CD4-positive, CD25-positive, alpha-beta regulatory T cell (primary cell): ENCODE measurements at places on chromosomes 1 and 21.

- DNase-seq: no peak
Measured at GRCh38 chr1:32398401-32398800, 4.2 kb upstream of the BSDC1 start.

DNA sequence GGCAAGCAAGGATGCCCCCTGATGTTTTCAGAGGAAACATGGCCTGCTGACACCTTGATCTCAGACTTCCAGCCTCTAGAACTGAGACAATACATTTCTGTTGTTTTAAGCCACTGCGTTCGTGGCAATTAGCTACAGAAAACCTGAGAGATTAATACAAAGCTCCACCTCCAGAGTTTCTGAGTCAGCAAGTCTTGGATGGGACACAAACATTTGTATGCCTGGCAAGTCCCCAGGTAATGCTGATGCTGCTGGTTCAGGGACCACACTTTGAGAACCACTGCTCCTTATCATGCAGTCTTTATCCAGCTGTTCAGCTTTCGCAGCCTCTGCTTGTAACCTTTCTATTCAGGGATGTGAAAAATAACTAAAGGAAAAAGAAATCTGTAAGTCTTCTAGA, 565.7 kb upstream of the PLXNA2 start:
- DNase-seq: no peak

DNA sequence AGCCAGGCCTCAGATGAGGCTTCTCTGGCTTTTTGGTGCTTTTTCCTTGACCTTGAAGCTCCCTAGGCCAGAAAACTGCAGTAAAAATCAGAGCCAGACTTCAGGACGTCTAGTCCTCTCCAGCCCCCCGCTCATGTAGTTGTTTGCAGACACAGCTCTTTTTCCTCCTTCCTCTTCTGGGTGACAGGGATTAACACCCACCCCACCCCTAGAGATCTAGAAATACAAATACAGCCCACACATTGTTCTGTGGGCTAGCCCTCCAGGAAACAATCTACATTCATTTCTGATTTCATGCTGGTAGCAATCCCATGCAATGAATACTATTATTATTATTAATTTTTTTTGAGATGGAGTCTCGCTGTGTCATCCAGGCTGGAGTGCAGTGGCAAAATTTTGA, 9.9 kb upstream of the CLSTN1 start:
- no peak for DNase-seq

GRCh38 chr1:30414086-30414850, 309.1 kb downstream of the MATN1 start:
- no peak for DNase-seq

DNA sequence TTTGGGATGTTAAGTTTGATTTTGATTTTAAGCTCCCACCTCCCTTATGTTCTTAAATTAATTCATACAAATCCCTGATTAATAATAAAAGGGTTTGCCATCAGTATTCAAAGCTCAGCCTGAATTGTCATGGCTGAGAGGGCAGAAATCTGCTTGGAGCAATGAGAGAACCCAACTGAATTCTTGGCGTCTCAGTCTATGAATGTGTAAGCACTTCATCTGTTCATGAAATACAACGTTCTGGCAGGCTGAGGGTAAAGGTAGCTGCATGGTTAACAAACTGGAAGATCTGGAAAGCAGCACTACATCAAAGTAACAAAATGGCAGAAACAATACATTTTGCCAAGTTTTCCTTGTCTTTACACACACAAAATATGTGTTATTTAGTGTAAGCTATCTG, 95.3 kb downstream of the ACBD6 start:
- no peak for DNase-seq

GRCh38 chr21:33492571-33492970, 1.1 kb upstream of the DNAJC28 start:
- no peak for DNase-seq

GRCh38 chr21:21226472-21226871, 228.3 kb downstream of the NCAM2 start:
- DNase-seq: no peak

- DNase-seq: no peak
Measured at GRCh38 chr1:15885701-15886610, 38.4 kb downstream of the SPEN start.

GRCh38 chr1:236604905-236605806, 840 bp upstream of the HEATR1 start:
- no peak for DNase-seq

GRCh38 chr1:165353731-165354671, 2.5 kb downstream of the LMX1A start:
- no peak for DNase-seq

GRCh38 chr1:33548319-33548718, 75.9 kb downstream of the ZSCAN20 start:
- no peak for DNase-seq

DNA sequence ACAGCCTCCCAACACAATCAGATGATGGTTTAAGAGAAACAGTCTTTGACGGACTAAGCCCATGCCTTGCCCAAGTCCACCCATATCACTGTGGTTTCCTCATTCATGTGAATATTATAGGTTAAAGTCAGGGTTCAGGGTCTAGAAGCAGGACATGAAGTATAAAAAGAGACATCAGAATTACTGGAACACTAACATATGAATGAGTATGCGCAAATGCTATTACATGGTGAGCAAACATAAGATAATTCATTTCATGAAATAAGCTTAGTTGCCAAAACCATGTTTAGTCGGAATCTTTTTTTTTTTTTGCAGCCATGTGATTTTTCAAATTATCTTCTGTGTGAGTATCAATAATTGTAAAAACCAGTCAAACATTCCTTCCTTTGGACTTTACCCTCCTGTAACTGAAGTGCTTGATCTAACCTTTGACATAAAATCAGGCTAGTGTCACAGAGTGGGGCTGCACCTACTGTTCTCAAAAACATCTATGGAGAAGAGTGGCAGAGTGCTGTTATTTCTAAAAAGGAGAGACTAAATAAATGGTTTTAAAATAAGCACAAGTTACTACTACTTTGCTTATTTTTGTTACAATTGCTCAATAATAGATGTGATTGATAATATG, 84.9 kb upstream of the NRIP1 start:
- DNase-seq: no peak

- no peak for DNase-seq
Measured at GRCh38 chr1:235736263-235736662, 86.7 kb upstream of the GNG4 start.

DNA sequence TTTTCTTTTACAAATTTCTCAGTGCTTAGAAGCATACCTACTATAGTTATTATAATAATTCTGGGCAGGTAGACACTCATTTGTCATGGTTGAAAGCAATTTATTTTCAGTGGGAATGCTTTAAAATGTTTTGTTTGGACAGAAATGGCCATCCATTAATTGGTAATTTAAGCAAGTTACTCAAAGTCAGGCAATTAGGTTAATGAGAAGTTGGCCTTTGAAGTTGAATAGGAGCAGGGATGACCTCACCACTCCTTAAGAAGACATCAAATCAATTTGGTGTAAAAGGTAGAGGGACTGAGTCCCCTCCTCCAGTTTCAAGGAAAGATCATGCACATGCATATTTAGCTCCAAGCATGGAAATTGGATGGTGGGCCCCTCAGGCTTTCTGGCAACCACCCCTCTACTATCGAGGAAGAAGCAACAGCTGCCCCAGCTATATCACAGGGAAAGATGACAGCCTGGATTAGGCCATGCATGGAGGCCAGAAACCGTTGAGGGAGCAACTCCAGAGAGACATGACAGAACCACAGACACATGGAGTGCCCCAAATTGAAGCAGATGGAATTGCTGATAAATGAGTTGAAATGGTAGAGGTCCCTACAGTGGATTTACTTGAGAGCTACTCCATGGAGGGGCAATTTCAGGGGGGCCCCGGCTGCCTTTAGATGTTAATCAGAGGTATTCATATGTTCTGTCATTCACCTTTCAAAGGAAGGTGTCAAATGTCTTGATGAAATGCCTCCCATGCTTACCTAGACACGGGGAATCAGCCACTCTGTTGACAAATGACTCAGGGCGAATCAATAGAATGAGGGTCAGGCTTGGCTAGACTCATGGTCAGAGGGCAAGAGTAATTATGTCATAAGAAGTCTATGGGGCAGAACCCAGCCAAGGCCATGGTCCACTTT, 26.7 kb downstream of the HLX start:
- no peak for DNase-seq

DNA sequence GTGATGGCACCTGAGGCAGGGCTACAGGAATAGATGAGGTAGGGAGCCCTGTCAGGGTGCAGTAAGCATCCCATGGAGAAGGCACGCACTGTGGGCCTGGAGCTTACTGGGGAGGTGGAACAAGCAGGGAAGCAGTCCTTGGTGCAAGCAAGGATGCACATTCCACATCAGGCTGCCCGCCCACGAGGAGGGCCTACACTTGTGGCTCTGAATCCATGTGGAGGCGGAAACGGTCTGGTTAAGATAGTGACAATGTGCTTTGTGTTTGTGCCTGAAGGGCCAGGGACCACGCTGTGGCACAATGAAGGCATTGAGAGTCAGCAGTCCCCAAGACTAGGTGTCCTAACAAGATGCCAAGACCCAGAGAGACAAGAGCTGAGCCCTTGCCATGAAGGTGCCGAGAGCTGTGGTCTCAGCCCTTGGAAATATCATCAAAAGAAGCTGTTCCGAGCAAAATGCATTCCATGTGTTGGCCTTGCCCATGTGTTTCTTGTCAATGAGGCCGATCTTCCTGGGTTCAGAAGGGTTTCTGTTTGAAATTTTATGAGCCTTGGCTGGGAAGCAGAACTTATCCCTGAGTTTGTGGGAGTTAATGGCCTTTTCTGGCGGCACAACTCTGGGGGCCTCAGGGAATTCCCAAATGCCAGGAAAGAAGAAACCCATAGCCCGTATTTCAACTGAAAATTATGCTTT, 111.9 kb downstream of the NGF start:
- DNase-seq: no peak

GRCh38 chr1:13830170-13830569, 130.2 kb downstream of the PRDM2 start:
- no peak for DNase-seq

DNA sequence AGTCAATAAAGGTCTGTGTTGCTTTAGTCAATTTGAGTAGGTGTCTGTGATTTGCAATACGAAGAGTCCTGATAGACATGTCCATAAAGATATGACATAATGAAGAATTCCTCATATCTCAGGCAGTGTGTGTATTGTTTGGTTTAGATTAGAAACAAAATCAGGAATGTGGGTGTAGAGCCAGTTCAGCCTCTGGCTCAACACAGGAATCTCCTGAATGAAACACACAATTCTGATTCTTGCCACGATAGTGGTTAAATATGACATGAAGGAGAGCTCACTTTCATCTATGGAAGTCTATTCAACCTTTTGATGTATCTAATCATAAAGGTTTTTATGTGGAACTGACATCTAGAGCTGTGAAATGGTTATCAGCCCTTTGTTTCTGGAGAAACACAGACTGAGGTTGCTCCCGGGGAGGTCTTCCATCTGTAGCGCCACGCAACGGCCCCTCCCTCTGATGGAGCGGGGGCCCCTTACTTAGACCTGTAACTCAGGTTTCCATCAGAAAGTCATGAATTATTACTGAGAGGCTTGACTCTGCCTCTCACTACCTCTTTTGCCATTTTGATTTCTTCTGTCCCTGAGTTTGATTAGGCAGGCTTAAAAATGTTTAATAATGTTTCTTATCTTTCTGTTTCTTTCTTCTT, 19.5 kb downstream of the TSPAN2 start:
- no peak for DNase-seq

GRCh38 chr1:111320066-111320879, 29.6 kb downstream of the CHIA start:
- no peak for DNase-seq

- no peak for DNase-seq
Measured at GRCh38 chr1:55777545-55777944, 562.4 kb upstream of the USP24 start.

DNA sequence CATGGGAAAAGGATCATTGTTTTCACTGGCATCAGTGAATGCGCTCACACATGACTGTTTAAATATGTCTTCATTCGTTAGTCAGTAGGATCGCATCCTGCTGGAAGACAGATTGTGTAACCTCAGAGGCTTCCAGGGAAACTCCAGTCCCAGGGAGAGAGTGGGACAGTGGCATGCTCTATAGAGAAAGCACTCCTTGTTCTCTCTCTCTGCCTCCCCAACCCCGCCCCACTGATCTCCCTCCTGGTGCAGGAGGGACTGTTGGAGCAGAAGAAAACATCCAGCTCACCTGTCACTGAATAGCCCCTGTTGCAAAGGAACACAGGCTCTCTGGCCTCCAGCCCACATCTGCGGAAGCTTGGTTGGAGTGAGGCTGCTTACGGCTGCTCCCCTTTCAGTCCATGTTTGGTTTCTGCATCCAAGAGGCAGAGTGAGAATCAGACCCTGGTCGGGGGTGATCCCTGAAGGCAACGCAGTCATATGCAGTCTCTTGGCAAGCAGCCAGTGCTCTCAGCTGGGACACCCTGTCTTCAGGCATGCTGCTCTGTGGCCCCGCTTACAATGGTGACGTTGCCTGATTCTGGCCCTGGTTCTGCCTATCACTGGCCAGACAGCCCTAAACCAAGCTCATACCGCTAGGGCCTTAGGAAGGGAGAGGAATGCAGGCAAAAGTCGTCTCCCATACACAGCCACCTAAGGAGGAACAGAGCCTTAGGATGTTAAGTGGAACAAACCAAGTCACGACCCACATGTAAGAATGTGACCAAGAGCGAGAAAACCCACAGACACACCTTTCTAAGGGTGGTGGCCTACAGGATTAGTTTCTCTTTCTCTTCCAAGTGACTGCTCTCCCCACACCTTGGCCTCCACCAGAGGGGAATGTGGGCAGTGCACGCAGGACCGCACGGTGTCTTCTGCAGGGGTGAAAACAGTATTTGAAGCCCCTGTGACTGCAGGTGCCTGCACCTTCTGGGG, 39.7 kb downstream of the BACE2 start:
- DNase-seq: no peak

GRCh38 chr1:219179293-219179692, 5.6 kb downstream of the LYPLAL1 start:
- no peak for DNase-seq

GRCh38 chr1:154433161-154433764, 28.1 kb downstream of the IL6R start:
- DNase-seq: no peak

DNA sequence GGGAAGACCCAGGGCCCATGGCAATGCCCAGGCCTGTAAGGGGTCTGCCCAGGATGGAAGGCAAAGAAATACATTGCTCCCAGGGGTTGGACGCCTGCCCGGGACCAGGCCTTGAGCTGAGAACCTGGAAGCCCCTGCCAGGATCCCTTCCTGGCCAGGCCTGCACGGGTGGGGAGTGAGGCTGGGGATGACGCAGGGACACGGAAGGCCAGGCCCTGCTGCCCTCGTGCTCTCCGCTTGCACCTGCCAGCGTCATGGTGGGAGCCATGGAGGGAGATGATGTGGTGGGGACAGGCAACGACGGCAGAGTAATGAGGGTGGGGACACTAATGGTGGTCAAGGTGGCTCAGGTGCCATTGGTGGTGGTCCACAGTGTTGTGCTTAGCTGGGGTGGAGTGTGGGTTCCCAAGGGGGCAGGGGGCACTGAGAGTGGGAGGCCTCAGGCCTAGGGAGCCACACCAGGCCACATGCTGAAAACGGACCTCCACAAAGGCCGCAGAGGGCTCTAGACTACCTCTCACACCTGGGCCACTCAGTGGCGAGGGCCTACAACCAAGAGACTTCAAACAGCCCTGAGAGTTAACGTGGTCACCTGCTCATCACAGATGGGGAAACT, 4.3 kb downstream of the HES3 start:
- no peak for DNase-seq

GRCh38 chr1:16318555-16318954, 33.7 kb downstream of the FBXO42 start:
- DNase-seq: no peak
